ENCODE measurements at places on chromosomes 6 and 20. TPM values are rescaled to one million over a fixed set of nuclear protein-coding genes. Genes with fewer than 3 reads are reported as not detected.

- DNase-seq = no peak
Observed at GRCh38 chr6:84842525-84843166, 78.2 kb upstream of the TBX18 start.

GRCh38 chr20:38165089-38165965, at the start of gene TGM2:
TSS of gene TGM2 (minus strand) at chr20:38165270. CDS start at chr20:38165198, 72 bp downstream.
- DNase-seq = peak; percentile 44

The ZSCAN16 gene
- 10.6 TPM for polyA plus RNA-seq

The EPPIN gene
- polyA plus RNA-seq = 0.17 TPM

The PARD6B gene
- polyA plus RNA-seq = 24.1 TPM

The BTBD3 gene
- polyA plus RNA-seq = 81.5 TPM

Data from left renal pelvis (tissue), 4 donors.